Stimulated activated CD4-positive, alpha-beta T cell treated with anti-CD3 and anti-CD28 coated beads, TNF-alpha, amount 100 ng/mL, for 1 hour (primary cell): ENCODE measurements at places on chromosomes 5 and 9.

DNA sequence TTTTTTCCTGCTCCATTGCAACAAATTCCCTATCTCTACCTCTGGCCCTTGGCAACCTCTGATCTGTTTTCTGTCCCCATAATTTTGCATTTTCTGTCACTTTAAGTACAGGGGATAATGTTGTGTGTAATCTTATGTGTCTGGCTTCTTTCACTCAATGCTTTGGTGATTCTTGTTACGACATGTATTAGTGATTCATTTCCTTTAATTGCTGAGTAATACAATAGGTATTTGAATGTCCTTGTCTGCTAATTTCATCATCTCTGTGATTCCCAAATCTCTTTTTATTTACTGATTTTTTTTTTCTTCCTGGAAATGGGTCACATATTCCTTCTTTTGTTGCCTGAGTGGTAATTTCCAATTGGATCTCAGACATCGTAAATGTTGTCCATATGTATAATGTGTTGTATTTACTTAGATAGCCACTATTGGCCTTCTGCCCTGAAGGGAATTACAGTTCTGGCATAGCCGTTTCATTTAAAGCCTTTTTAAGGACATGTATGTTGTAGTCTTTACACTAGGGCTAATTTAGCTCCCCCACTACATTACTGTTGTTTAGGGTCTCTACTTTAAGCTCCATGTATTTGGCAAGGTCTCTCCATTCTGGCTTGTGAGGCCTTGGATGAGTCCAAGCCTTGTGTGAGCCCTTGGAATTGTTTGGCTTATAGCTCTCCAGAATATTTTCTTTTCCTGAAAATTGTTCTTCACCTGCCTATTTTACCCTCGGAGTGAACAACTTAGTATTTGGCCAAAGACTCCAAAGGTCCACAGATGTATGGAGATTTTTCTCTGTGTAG lies 683.8 kb downstream of the LRRC70 start:
- no peak for DNase-seq

DNA sequence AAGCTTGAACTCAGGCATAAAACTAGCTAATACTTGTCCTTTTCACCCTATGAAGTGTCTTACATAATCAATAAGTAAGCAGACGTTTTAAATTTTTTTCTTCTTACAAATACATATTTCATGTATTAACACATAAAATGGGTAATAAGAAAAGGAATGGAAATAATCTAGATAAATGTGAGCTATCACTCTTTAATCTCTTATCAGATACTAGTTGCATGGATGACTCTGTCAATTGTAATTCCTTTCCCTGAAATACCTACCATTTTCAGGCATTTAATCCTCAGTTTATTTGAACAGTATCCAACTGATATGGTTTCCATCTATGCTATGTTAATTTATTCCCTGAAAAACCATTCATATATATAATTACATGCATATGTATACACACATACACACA lies 166.0 kb upstream of the RGS7BP start:
- no peak for DNase-seq

DNA sequence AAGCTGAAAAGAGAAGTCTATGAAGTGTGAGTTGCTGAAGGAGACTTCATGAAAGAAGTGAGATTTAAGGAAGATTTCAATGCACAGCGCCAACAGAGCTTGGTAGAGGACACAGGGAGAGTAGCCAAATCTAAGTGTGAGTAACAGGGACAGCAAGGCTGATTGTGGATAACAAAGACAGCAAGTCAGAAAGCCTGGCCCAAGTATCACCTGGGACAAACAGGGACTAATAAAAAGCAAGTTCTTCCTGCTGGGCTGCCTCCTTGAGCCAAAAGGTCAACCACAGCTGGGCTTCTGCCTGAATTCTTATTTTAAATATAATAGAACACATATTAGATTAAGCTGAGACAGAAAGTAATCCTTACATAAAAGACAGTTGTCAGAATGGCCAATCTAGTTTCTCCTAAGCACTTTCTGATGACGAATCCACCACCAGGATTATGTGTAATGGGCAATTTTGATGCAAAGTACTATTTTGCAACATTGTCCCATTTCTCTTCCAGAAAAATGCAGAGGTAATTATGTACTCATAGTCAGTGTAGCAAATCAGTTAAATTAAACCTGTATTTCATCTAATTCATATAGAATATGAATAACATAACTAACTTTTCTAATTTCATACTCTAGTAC lies 73.8 kb downstream of the MAPKAP1 start:
- no peak for DNase-seq

DNA sequence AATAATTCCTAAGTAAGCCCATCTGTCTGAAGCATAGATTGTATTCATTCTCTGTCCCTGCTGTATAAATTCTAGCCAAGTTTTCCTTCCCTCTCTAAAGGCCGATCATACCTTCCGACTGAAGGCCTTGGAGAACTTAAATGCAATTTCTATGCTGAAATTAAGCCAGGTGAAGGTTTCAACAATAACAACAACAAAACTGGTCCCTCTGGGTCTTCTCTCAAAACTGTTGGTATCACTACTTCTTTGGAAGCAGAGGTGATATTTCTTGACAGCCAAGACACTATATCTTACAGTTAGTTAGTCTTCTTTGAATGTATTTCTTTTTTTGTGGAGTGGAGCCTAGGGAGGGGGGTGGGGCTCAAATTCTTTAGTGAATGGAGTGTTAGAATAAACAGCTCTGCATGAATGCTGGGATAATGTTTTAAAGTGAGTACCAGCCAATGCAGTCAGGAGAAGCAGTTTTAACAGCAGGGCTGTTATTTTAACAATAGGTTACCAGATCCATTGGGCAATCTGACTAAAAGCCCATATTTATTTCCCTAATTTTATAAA lies 508.9 kb downstream of the EBF1 start:
- DNase-seq, result no peak

DNA sequence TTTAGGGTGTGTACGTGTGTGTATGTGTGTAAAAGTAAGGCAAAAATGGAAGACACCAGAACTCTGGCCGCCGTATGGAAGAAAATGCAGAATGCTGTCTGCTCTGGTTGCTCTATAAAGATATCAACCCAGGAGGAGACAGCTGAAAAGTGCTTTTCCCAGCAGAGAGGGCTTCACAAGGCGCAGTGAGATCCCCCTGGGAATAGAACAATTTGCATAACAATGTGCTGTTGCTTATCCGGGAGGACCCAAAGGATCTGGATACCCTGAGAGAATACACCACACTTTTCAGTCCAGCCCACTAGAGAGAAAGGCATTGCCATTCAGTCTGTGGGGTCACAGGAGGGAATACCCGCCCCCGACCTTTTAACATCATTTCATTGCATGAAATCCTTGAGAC lies 230.6 kb downstream of the EBF1 start:
- no peak for DNase-seq

DNA sequence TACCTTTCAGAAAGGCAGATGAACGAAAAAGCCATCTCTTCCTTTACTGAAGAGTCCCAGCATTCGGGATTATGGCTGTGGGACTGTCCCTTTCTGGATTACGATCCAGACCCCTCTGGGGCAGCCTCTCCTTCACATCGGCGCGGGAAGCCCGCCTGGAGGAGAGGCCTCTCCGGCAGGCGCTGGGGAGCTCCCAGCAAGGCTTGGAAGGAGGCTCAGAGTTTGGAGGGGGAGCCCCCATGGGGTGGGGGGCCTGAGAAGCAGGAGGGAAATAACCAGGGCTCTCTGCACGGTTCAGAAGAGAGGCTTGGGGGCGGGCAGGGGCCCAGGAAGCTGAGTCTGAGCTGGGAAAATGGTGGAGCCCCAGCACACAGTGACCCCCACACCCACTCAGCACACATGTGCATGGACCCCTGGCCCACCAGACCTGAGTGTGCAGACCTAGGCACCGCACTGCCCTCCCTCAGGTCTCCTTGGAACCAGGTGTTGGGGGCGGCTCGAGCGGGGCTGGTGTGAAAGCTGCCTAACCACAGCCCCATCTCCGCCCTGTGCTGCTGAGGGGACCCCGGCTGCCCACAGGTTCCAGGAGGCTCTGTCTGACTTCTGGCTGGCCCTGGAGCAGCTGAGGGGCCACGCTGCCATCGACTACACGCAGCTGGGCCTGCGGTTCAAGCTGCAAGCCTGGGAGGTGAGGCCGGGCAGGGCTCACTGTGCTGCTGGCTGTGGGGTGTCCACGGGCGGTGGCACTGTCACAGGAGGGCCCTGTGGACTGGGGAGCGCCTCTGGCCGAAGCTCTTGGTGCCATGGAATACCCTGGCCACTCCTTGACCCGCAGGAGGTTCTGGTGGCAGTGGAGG lies 4.5 kb downstream of the NOXA1 start:
- DNase-seq, result no peak

GRCh38 chr9:93125331-93125894 lies 8.6 kb downstream of the NINJ1 start:
- DNase-seq, result no peak

DNA sequence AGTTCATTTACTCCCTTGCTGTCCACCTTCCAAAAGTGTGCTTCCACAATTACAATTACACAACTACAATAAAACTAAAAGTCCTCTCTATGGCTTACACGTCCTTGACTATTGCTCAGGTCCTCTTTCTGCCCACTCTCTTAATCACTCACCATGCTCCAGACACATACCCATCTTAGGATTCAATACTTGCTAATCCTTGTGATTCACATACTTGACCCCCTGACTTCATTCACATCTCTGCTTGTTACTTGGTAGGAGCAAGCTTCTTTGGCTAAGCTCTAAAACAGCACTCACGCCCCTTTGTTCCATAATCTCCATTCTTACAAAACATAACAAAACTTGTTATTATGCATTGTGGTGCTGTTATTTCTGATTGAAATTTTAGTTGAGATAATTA lies 215.8 kb downstream of the EDIL3 start:
- DNase-seq, result no peak

DNA sequence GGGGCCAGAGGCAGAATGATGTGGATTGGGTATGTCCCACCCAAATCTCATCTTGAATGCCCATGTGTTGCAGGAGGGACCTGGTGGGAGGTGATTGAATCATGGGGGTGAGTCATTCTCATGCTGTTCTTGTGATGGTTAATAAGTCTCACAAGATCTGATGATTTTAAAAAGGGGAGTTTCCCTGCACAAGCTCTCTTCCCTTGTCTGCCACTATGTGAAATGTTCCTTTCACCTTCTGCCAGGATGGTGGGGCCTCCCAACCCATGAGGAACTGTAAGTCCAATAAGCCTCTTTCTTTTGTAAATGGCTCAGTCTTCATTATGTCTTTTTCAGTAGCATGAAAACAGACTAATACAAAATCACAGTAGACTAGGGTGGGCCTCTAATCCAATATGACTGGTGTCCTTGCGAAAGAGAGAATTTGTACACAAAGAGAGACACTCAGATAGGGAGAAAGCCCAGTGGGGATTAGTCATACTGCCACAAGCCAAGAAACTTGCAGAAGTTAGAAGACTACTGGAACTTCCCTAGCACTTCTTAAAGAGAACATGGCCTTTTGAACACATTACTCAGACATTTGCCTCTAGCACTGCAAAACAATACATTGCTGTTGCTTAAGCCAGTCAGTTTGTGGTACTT lies 68.4 kb downstream of the ANXA1 start:
- DNase-seq, result no peak

- no peak for DNase-seq
Measured at GRCh38 chr9:21803649-21804048, 1.2 kb downstream of the MTAP start.

GRCh38 chr5:149694007-149694406 lies 36.1 kb upstream of the PPARGC1B start:
- DNase-seq, result no peak

DNA sequence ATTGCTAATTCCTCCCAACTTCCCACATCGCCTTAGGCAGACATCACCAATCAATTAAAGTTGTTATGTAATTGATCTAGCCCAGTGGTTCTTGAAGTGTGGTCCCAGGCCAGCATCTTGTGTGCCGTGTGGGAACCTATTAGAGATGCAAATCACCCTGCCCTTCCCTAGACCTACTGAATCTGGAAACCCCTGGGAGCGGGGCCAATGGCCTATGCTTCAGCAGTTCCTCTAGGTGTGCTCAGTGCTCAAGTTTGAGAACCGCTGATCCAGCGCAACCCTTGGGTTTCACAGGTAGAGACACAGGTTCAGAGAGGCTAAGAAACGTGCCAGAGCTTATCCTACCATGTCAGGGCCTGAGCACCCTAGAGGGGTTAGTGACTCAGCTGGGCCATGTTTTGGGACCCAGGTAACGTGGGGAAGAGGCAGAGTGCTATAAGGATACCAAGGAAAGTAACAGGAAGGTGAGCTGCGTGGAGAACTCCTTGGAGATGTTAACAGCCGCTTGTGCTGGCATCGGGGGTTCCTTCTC lies 4.4 kb downstream of the SLC34A1 start:
- no peak for DNase-seq

- DNase-seq, result no peak
Measured at GRCh38 chr5:95712347-95712958, 18.7 kb upstream of the RHOBTB3 start.

DNA sequence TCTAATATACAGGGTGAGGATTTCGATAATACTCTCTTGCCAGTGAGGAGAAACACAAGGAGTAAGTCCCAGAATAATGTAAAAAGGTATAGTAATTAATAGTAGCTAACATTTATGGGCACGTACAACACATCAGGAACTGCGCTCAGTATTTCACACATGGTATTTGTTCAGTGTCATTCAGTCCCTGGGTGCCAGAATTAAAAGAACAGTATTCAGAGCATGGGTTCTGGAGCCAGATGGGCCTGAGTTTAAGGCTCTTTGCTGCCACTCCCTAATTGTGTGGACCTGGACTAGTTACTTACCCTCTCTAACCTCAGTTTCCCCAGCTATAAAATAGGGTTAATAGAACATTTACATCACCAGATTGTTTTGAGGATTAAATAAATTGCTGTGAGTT lies 16.3 kb downstream of the OSTF1 start:
- DNase-seq, result no peak

GRCh38 chr5:132489051-132489770 lies 1.4 kb downstream of the IRF1 start:
- no peak for DNase-seq

GRCh38 chr9:18707061-18707461 lies 233.1 kb downstream of the ADAMTSL1 start:
- DNase-seq, result no peak

- DNase-seq, result no peak
Measured at GRCh38 chr9:92483627-92484545, 1.6 kb upstream of the ASPN start.

- DNase-seq, result no peak
Measured at GRCh38 chr5:67010684-67011409, 185.8 kb downstream of the CD180 start.

DNA sequence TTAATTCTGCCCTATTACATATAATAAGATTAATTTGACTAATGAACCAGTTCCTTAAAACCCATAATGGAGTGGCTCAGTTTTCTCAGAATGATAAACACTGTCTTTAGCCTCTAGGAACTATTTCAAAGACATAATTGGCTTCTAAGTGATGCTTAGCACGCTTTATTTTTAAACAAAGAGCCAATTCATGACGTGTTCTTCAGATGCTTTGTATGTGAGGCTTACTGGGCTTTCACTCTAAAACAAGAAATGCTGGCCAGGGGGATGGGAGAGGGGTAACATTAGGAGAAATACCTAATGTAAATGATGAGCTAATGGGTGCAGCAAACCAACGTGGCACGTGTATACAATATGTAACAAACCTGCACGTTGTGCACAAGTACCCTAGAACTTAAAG lies 7.6 kb upstream of the SFXN1 start:
- no peak for DNase-seq
